Activated T-cell treated with anti-CD3 and anti-CD28 coated beads, Interleukin-2, amount 50 U/mL, for 72 hours (primary cell): ENCODE measurements at places on chromosomes 4 and X. TPM values are rescaled to one million over a fixed set of nuclear protein-coding genes. Genes with fewer than 3 reads are reported as not detected.

The BRS3 gene
- not detected for total RNA-seq

The NDST3 gene
- total RNA-seq: not detected

The GAGE13 gene
- total RNA-seq: not detected

The DACH2 gene
- total RNA-seq: not detected

The ZFP42 gene
- total RNA-seq: not detected

The RXFP1 gene
- total RNA-seq: not detected

The ARSJ gene
- not detected for total RNA-seq

The KLHL15 gene
- 19.9 TPM for total RNA-seq

The GAGE12D gene
- not detected for total RNA-seq

The HSFX3 gene
- not detected for total RNA-seq

The PACRGL gene
- total RNA-seq: 9.9 TPM

The USP17L19 gene
- total RNA-seq: not detected

The SPCS3 gene
- 145 TPM for total RNA-seq

The PNMA5 gene
- total RNA-seq: not detected

The DUSP9 gene
- not detected for total RNA-seq

The SORBS2 gene
- total RNA-seq: 0.26 TPM

The GAR1 gene
- total RNA-seq: 33.6 TPM
